DMS 273 treated with DMSO at 0.1 percent for 48 hours (cell line): ENCODE measurements at places on chromosomes 11 and 22.

- DNase-seq = no peak
Measured at GRCh38 chr22:40499209-40499623, 128.8 kb downstream of the SGSM3 start.

- no peak for DNase-seq
Measured at GRCh38 chr11:64864135-64864472, 14.3 kb downstream of the EHD1 start.

GRCh38 chr11:103530257-103530656, 421.0 kb downstream of the DYNC2H1 start:
- no peak for DNase-seq

DNA sequence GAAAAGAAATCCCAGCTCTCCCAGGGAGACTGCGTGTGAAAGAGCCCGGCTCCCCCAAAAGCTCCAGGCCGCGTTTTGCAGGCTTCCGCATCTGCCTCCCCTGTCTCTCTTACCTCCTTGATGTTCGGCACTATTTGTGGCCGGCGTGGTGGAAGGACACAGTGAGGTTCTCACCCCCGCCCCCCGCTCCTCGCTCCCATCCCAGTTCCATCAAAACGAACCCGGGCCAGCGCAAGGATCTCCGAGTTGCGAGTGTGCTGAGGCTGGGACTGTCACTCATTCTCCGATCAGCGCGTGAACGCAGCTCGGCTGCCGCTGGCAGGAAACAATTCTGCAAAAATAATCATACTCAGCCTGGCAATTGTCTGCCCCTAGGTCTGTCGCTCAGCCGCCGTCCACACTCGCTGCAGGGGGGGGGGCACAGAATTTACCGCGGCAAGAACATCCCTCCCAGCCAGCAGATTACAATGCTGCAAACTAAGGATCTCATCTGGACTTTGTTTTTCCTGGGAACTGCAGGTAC, at the start of gene NCAM1:
TSS of gene NCAM1 (plus strand) at position 275 of the 523 bp plus-strand sequence.
- peak; percentile 79 for DNase-seq

- no peak for DNase-seq
Measured at GRCh38 chr11:72668629-72669347, 5.4 kb downstream of the PDE2A start.

DNA sequence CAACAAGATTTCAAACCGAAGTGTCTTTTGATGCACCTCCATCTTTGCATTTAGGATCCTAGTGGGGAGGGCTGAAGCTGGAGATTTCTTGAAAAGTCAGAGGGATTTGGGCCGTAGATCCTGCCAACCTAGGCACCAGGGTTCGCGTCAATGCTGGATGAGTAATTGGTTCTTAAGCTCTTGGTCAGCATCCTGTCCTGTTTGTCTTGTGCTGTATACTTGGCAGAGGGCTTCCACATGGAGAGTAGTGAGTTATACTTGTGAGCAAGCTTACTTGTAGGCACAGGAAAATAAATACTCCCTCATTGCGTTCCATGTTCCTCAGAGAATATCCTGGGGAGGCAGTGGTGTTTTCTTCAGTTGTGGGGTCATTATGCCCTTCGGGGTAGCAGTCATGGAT, 12.6 kb downstream of the INSC start:
- no peak for DNase-seq

- no peak for DNase-seq
Measured at GRCh38 chr11:19905280-19905853, 192.7 kb downstream of the NAV2 start.
